H1 (cell line): ENCODE measurements at places on chromosomes 5 and 9. TPM values are rescaled to one million over a fixed set of nuclear protein-coding genes. Genes with fewer than 3 reads are reported as not detected.

DNA sequence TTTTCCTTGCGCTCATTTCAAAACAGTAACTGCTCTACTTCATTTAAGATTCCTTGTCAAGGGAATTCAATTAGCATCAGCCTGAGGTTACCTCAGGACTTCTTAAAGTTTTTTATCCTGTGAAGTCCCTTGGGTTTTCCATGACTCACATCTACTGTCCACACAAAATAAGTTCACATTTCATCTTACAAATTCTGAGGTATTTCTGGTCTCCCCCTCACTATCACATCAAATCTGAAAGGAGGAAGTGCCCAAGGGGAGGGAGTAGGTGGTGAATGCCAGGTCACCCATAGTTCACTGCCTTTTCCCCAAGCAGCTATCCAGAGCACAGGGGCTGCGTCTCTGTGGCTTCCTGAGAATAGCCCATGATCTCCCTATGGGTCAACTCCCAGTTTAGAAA, 227.1 kb upstream of the NREP start:
- H3K36me3 ChIP-seq = no peaks in the 10 kb centered on the region
- no peaks in the 10 kb centered on the region for H3K27me3 ChIP-seq
- H3K27ac ChIP-seq = no peak overlapping the region

GRCh38 chr9:12178634-12179033, 514.6 kb upstream of the TYRP1 start:
- no peak for DNase-seq
- H3K27ac ChIP-seq = no peak overlapping the region
- H3K4me3 ChIP-seq = no peak overlapping the region
- H3K36me3 ChIP-seq = no peaks in the 10 kb centered on the region
- no peaks in the 10 kb centered on the region for H3K27me3 ChIP-seq

DNA sequence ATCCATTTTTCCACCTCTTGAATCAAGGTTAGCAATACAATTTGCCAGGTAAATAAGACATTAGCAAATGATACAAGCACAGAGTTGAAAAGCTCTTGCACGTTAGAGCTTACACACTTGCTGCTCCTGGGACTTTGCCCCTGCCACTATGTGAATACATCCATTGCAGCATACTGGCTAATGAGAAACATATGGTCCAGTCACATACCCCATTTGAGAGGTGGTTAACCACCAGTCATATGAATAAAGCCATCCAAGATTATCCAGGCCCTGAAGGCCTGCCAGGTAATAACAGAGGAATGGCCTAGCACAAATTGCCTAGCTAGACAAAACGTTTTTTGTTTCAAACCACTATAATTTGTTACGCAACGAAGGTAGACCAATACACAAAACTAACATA, 45.8 kb upstream of the FTMT start:
- no peaks in the 10 kb centered on the region for H3K36me3 ChIP-seq
- H3K27me3 ChIP-seq = no peaks in the 10 kb centered on the region
- no peak overlapping the region for H3K27ac ChIP-seq
- H3K4me3 ChIP-seq = no peak overlapping the region
- no peak for DNase-seq

GRCh38 chr9:26163931-26164330, 485.7 kb upstream of the TUSC1 start:
- H3K4me3 ChIP-seq = no peak overlapping the region
- no peaks in the 10 kb centered on the region for H3K27me3 ChIP-seq
- no peak for DNase-seq
- H3K27ac ChIP-seq = no peak overlapping the region
- H3K4me1 ChIP-seq = no peaks in the 10 kb centered on the region
- H3K36me3 ChIP-seq = no peaks in the 10 kb centered on the region

- no peaks in the 10 kb centered on the region for H3K4me1 ChIP-seq
- no peak for DNase-seq
- no peaks in the 10 kb centered on the region for H3K36me3 ChIP-seq
- no peaks in the 10 kb centered on the region for H3K27me3 ChIP-seq
- no peak overlapping the region for H3K27ac ChIP-seq
Observed at GRCh38 chr9:19690128-19690527, 98.7 kb downstream of the SLC24A2 start.

DNA sequence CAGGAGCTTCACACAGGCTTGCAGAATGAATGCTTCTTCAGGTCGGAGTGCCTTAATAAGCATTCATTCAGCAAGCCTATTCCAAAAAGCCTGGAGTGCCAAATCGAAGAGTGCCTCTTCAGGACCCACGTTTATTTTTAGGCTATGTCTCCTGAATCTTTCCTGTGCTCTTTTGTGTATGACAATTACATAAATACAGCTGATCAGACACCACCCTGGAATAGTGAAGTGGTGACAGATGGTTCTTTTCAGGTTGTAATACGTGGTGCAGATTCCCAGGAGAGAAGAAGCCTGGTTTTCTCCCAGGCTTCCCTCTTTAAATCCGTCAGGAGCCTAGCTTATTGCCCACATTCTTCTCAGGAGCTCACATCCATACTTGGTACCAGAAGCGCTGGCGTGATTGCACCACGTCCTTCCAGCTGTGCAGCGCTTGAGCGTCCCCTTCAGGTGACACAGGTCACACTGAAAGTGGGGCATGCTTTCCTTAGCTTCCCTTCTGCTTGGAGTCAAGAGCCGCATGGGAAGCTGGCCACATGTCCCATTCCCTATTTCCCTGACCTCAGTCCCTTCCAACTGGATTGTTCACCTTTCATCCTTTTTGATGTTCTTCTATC, 123.1 kb downstream of the ADCY2 start:
- H3K27me3 ChIP-seq = no peaks in the 10 kb centered on the region
- H3K36me3 ChIP-seq = peaks cover 16% of the 10 kb centered on the region
- peaks cover 8% of the 10 kb centered on the region; the same call in 1 of the 2 replicates for H3K4me1 ChIP-seq
- H3K4me3 ChIP-seq = no peak overlapping the region
- DNase-seq = peak; percentile 73

GRCh38 chr5:76041863-76042262, 41.3 kb upstream of the SV2C start:
- H3K4me1 ChIP-seq = no peaks in the 10 kb centered on the region
- no peak overlapping the region for H3K27ac ChIP-seq

- DNase-seq = no peak
- no peaks in the 10 kb centered on the region for H3K36me3 ChIP-seq
- H3K4me3 ChIP-seq = no peak overlapping the region
- no peak overlapping the region for H3K27ac ChIP-seq
Observed at GRCh38 chr9:17230646-17231045, 95.8 kb downstream of the CNTLN start.

DNA sequence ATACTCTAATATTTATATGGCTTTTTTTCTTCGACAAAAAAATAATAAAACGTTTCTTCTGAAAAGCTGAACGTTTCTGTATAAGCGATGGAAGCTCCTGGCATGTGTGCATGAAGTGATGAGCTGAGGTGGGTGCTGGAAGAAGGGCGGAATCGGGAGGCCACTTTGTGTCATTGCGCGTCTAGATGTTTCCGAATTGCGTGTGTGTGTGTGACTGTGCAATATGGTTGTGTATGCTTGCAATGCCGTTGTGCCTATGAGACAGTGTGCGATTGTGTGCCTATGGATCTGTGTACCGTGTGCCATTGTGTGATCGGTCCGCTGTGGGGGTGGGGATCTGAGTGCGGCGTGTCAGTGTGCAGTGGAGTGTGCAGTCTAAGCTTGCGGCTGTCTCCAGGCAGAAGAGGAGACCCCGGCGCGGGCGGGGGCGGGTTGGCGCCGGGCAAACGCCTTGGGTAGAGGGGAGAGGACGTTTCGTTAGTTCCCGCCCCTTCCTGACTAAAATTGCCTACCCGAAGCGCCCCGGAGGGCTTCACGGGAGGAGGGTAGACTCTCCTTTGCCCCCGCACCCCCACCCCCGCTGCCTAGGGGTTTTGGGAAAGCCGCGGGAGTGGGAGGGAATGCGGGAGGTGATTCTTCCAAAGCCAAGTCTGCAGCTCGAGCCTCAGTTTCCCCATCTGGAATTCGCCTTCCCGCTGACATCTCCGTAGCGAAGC, 24.2 kb downstream of the PCDHGC5 start:
- DNase-seq = peak; percentile 70
- H3K27ac ChIP-seq = peak overlapping the region; percentile 84
- H3K36me3 ChIP-seq = peaks cover 8% of the 10 kb centered on the region
- no peaks in the 10 kb centered on the region for H3K27me3 ChIP-seq
- peaks cover 15% of the 10 kb centered on the region for H3K4me1 ChIP-seq
- peak overlapping the region; percentile 74 for H3K4me3 ChIP-seq

GRCh38 chr9:133874060-133874657, 118.0 kb downstream of the VAV2 start:
- no peak overlapping the region for H3K27ac ChIP-seq
- no peaks in the 10 kb centered on the region for H3K36me3 ChIP-seq
- no peak overlapping the region for H3K4me3 ChIP-seq
- DNase-seq = no peak
- no peaks in the 10 kb centered on the region for H3K4me1 ChIP-seq
- H3K27me3 ChIP-seq = no peaks in the 10 kb centered on the region

GRCh38 chr9:72888067-72888466, 64.8 kb downstream of the ALDH1A1 start:
- H3K36me3 ChIP-seq = no peaks in the 10 kb centered on the region
- no peak overlapping the region for H3K27ac ChIP-seq
- DNase-seq = no peak
- no peaks in the 10 kb centered on the region for H3K4me1 ChIP-seq

DNA sequence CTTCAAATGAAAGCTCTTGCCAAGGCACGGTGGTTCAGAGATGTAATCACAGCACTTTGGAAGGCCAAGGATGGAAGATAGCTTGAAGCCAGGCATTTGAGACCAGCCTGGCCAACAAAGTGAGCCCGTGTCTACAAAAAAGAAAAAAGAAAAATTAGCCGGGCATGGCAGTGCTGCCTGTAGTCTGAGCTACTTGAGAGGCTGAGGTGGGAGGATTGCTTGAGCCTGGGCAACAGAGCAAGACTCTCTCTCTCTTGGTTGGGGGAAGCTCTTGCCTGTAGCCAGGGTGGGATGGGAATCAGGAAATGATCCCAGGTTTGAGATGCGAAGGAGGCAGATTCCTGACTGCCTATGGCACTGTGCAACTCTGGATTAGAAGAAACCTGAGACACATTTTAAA, 62.1 kb downstream of the IL6ST start:
- H3K36me3 ChIP-seq = no peaks in the 10 kb centered on the region
- no peaks in the 10 kb centered on the region for H3K4me1 ChIP-seq
- DNase-seq = no peak
- no peak overlapping the region for H3K27ac ChIP-seq
- H3K27me3 ChIP-seq = no peaks in the 10 kb centered on the region

DNA sequence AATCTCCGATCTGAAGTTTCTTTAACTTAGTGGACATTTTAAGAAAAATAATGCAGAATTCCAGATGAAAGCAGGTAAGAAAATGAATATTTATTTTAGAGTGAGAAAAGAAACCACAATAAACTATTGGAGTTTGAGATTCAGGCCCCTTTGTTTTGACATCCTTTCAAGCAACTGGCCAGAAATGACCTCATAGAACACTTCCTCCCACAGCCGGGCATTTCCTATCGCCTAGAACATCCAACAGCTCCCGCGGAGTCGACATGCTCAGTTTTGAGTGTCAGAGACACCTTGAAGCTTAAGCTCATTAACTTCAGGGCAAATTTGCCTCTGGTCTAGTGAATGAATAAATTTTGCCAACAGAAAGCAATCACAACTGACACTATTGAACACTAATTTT, 369.2 kb downstream of the TLE4 start:
- no peak for DNase-seq
- H3K27me3 ChIP-seq = no peaks in the 10 kb centered on the region
- H3K36me3 ChIP-seq = no peaks in the 10 kb centered on the region
- H3K4me1 ChIP-seq = no peaks in the 10 kb centered on the region
- H3K4me3 ChIP-seq = no peak overlapping the region

DNA sequence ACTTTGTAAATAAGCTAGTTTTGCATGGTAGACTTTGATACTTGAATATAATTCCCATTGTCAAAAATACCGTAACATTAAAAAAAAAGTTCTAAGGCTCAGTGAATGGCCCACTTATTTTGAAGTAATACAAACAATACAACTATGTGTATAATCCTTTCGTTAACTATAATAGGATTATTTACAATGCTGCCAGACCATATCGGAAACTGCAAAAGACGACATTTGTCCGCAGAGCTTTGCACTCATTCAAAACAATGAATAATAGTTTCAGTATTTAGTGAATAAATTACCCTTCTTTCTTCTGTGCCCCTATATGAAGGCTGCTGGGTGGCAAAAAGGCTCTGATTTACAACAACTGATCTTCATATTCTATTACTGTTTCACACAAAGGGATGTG, 121.8 kb downstream of the DROSHA start:
- no peaks in the 10 kb centered on the region for H3K4me1 ChIP-seq
- H3K36me3 ChIP-seq = peaks cover 11% of the 10 kb centered on the region
- DNase-seq = no peak
- H3K4me3 ChIP-seq = no peak overlapping the region
- no peak overlapping the region for H3K27ac ChIP-seq

GRCh38 chr5:67694810-67695191, 498.2 kb upstream of the CD180 start:
- no peak overlapping the region for H3K27ac ChIP-seq
- no peak overlapping the region for H3K4me3 ChIP-seq
- no peaks in the 10 kb centered on the region; the same call in 1 of the 2 replicates for H3K36me3 ChIP-seq
- no peak for DNase-seq
- no peaks in the 10 kb centered on the region for H3K4me1 ChIP-seq
- H3K27me3 ChIP-seq = no peaks in the 10 kb centered on the region

- H3K36me3 ChIP-seq = no peaks in the 10 kb centered on the region
- no peak overlapping the region for H3K4me3 ChIP-seq
- H3K4me1 ChIP-seq = no peaks in the 10 kb centered on the region
- no peak for DNase-seq
- H3K27ac ChIP-seq = no peak overlapping the region
Observed at GRCh38 chr9:88759364-88759763, 224.4 kb downstream of the NXNL2 start.

- H3K27ac ChIP-seq = no peak overlapping the region
- DNase-seq = no peak
- no peaks in the 10 kb centered on the region for H3K36me3 ChIP-seq
- H3K4me3 ChIP-seq = no peak overlapping the region
Observed at GRCh38 chr5:113246361-113246870, 188.4 kb downstream of the TSSK1B start.

GRCh38 chr5:131661933-131662332, 26.9 kb upstream of the RAPGEF6 start:
- DNase-seq = no peak
- H3K27ac ChIP-seq = no peak overlapping the region
- H3K27me3 ChIP-seq = no peaks in the 10 kb centered on the region
- H3K36me3 ChIP-seq = peaks cover 3% of the 10 kb centered on the region; the same call in 1 of the 2 replicates

DNA sequence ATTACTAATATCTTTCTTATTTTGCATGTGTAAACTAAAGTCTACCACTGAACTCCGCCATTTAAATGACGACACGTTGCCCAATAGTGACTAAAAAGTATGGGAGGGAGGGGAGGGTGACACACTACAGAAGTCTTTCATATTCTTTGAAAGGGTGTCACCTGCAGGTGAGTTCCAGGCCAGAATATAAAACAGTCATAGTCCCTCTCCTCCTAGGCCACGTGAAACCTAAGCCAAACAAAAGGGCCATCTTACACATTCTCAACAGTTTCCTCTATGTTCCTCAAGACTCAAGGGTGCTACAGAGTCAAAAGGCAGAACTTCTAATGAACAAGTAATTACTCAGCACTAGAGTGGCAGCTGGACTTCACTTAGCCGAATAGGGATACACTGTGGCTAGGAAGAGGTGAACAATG, 6.4 kb downstream of the CEMIP2 start:
- peaks cover 27% of the 10 kb centered on the region for H3K4me1 ChIP-seq
- no peaks in the 10 kb centered on the region for H3K36me3 ChIP-seq
- no peak overlapping the region for H3K4me3 ChIP-seq
- no peak overlapping the region for H3K27ac ChIP-seq

- no peaks in the 10 kb centered on the region for H3K4me1 ChIP-seq
- H3K4me3 ChIP-seq = peak overlapping the region; percentile 90
Observed at GRCh38 chr5:87411586-87411972, 1.2 kb downstream of the CCNH start.

Gene LECT2
- not detected in 2 replicates for total RNA-seq

Gene CCL27
- not detected in 2 replicates for total RNA-seq

Gene C9orf152
- not detected in 2 replicates for total RNA-seq

Gene SPATA31D4
- not detected in 2 replicates for total RNA-seq

Gene RIC1
- total RNA-seq = 24.5 and 25.6 TPM in 2 replicates

Gene CNTLN
- total RNA-seq = 10.5 and 10.8 TPM in 2 replicates

Gene TUBB4B
- 307 and 311 TPM in 2 replicates for total RNA-seq

Gene SLC36A2
- not detected in 2 replicates for total RNA-seq

Gene GKAP1
- 5.3 and 5.7 TPM in 2 replicates for total RNA-seq
